ENCODE measurements at places on chromosomes 2 and 18.

- DNase-seq, result no peak
These were observed 23.6 kb downstream of the NEDD4L start for GRCh38 chr18:58067601-58068000.

DNA sequence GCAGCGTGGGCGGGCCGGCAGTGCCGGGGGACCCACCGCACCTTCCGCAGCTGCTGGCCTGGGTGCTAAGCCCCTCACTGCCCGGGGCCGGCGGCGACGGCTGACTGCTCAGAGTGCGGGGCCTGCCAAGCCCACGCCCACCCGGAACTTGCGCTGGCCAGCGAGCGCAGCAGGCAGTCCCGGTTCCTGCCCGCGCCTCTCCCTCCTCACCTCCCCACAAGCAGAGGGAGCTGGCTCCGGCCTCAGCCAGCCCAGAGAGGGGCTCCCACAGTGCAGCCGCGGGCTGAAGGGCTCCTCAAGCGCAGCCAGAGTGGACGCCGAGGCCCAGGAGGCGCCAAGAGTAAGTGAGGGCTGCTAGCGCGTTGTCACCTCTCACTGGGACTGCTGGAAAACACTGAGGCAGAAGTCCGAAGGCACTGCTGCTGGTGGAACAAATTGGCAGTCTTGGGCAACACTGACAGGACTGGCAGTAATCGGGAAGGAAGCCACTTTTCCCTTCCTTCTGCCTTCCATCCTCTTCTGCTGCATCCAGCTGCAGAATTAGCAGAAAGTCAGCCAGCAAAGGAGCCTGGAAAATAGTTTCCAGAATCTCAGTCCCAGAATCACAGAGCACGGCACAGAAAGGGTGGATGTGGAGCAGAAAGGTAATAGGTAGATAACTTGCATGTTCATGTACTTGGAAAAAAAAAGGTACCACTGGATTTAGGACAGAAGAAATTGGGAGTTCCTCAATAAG is 179.4 kb upstream of the FN1 start:
- no peak for DNase-seq

DNA sequence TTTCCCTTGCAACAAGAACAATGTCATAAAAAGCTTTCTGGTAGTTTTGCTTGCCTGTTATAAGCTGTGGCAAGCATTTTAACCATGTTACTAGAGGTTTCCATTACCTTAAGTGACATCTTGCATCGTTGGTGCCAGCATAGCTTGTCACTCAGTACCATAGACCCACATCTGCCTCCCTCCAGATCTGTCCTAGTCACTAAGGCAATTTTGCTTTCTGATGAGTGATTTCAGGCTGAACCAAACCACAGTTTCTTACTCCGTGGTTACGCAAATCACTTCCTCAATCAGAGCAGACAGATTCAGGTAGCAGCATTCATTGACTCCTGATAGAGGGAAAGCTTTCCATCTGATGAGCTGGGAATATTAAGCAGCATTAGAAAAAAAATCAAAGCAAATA is 1057.5 kb upstream of the FAM98A start:
- no peak for DNase-seq

DNA sequence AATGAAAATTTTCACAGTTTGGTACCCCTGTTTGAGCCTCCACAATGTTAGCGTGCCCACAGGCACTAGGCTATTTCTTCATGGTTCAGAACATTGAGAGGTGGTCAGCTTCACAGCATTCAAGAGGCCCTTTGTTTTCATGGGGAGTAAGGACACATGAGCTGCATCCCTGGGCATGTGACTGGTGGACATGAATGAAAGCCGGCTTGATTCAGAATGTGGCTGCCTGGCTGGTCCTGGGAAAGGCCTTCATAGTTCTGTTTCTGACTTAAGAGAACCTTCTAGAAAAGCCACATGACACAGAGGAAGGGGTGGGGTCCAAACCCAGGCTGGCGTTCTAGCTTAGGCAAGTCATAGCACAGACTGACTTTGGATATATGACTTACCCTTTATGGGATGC is 420.6 kb downstream of the CMPK2 start:
- DNase-seq, result no peak

DNA sequence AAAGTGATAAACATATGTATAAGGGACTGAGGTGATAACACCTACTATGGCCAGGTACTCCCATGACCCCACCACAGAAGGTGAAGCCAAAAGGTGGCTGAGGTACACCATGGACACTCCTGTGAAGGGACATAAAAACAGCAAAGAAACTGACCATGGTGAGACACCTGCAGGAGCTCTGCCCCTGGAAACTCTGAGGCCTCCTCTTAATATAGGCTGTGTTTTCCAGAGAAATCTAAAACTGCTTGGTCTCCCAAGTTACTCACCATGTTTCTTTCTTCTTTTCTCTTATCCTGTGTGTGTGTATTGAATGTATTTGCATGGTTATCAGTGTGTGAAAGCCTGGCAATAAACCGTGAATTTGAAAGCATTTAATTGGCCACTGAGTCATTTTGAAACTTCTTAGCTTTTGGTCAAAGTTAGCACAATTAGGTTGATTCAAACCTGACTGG is 739.3 kb upstream of the GCFC2 start:
- DNase-seq, result no peak

DNA sequence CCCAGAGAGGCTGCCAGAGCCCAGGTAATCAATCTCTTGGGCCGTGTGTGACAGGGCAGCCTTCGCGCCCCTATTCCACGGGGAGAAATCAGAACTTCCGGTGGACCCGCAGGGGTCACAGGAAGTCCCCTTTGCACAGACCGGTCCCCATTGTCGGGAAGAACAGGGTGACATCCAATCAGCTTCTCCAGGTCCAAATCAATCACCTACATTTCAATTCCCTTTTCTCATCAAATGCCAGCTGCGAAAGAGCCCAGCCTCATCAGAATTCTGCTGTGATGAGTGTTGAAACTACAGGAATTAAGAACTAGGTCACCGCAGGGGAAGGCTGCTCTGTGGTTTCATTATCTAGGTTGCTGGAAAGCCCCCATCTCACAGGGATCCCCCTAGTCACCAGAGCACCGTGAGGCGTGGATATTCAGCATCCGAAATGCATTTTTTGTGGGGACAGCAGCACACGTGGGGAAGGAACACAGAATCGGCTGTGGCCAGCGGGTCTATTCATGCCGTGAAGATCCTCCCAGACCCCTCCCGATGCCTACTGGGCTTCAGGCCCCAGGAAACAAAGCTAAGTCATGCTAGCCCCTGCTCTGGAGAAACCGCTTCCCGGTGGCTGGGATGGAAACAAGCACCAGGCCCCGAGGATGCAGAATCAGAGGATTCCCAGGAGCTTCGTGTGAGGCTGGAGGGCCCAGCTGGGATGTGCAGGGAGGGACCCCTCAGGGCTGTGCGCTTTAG is 193.7 kb upstream of the ID2 start:
- DNase-seq, result peak; percentile 85

DNA sequence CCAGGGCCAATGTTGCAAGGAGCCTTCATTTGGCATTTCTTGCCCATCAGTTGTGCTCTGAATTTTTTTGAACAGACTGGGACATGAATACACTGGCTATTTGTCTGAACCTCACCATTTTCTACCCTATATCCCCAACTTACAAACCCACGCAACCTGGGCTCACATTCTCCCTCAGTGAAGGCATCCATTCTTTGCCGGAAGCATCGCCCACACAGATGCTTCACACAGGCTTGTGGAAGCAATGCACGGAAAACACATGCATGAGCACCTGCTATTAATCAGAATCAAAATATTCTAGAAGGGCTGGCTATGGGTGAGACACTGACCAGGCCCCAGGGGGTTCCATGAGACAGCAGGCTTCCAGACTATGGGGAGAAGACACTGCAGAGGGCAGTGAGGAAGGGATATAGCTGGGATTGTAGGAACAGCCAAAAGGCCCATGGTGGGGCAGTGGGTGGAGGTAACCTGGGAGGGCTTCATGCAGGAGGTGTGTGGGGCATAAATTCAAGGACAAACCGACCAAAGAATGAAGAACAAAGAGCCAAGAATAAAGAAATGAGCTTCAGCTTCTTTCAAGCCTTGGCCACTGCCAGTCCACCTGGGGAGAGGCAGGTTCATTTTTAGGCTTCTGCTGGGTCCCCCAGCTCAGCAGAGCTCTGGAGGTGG is 261.5 kb downstream of the CELF4 start:
- DNase-seq, result no peak

- DNase-seq, result no peak
These were observed 29.3 kb upstream of the EPHA4 start for GRCh38 chr2:221601376-221601775.

- DNase-seq, result no peak
These were observed 130.3 kb upstream of the GLI2 start for GRCh38 chr2:120605231-120605935.

GRCh38 chr18:13313006-13313686 is 94.6 kb downstream of the LDLRAD4 start:
- DNase-seq, result peak; percentile 26

- no peak for DNase-seq
These were observed 48.9 kb upstream of the CNTNAP5 start for GRCh38 chr2:123976054-123976648.

GRCh38 chr2:70558195-70558808 is 4.7 kb upstream of the TGFA start:
- no peak for DNase-seq

DNA sequence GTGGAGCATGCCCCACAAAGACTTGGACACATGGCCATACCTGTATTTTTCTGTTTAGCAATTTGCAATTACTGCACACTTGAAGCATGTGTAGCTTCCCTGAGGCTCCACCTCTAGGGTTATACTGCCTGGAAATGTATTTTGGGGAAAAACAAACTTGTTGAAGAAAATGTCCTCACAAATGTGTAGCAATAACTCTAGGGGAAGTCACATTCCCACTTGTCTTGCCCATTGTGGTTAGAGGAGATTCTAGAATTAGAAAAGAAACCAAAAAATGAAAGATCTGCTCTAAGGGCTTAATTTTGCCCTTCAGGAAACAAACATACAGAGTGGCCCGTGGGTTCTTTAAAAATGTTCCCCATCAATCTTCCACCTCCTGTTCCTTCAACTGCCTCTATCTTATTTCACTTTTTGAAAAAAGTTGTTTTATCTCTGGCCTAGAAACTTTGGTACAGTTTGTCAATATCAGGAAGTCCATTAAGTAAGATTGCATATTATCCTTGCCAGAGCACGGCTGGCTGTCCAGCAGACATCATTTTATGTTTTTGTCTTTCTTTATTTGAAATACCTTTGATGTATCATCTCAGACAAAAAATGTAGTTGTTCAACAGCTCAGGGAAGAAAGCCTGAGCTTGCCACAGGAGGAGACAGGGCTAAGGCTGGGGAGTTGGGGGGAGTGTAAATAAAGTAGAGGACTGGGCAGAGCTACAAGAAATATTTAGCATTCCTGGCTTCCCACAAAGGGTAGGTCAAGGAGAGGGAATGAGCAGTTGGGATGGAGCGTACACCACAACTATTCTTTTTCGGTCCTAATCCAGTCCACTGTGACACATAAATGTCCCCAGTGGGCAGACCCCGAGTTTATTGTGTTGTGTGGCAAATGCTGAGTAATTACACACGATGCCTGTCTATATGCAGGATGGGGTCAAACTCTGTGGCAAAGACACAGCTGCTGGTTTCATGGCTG is 96.8 kb upstream of the CDC42EP3 start:
- no peak for DNase-seq

GRCh38 chr2:158796652-158797051 is 1.5 kb downstream of the DAPL1 start:
- DNase-seq, result no peak

- no peak for DNase-seq
These were observed 183.8 kb downstream of the MYT1L start for GRCh38 chr2:2146969-2147900.

GRCh38 chr2:23662941-23663920 is 263.7 kb downstream of the ATAD2B start:
- no peak for DNase-seq

DNA sequence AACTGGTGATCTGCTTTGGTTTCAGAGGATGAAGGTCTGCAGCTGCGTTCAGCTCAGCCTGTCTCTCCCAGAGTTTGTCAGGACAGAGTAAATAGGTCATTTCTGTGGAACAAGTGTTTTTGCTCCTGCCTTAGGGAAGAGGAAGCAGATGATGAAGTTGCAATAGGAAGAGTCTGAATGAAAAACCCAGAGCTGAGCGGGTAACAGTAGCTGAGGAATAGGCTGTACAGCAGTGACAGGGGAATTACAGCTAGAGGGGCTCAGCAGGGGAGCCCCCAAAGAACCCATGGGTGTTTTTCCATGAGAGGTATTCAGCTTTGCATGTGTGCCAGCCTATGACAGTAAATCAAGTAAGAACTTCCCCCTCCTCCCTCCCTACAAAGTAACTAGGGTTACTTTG is 10.3 kb upstream of the CYBRD1 start:
- DNase-seq, result no peak

DNA sequence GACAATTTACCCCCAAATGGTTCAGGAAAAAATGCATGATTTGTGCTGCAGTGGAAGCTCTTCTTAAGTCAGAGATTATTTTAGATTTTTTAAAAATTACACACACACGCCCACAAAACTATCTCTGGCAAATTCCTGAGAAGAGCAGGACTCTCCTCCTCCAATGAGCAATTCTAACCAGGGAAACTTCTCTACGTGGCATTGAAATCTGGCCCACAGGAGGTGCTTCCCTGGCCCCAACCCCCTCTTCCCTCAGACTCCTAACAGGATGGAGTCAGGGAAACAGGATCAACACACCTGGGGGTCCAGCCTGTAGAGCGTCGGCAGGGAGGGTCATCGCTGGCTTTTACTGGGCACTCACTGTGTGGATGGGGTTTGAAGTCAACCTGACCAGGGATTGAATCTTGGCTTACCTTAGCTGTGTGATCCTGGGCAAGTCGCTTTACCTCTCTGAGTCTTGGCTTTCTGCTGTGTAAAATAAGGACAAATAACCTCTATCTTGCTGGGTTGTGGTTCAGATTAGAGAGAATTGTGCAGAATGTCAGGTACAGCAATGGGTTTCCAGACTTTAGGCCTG is 65.4 kb upstream of the ASAP2 start:
- no peak for DNase-seq

GRCh38 chr2:218781691-218782527 is at the start of gene CYP27A1:
Gene CYP27A1, plus strand, starts transcription at chr2:218782147. Its CDS starts 36 bp downstream, at chr2:218782183.
- DNase-seq, result no peak

DNA sequence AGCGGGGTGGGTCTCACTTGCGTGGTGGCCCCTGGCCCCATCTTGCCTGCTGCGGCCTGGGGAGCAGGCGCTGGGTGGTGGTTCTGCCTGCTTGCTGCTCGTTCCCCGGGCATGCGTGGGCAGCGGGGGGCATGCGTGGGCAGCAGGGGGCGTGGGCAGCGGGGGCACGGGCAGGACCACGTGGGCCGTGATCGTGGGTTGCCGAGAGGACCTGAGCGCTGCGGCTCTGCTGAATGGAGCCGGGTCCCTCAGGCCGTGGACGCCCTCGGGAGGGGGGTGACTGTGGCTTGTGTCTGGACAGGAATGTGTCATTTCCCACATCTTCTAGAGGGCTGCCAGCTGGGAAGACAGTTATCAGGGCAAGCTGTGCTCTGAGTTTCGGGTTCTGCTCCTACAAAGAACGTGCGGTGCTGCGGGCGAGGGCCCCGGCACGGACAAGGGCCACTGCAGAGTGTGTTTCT is 8.3 kb upstream of the GAL3ST2 start:
- no peak for DNase-seq

GRCh38 chr18:61551586-61551985 is 218.4 kb downstream of the CDH20 start:
- DNase-seq, result no peak

Measured in CD4-positive, alpha-beta T cell treated with Interleukin-1 beta for 1 hour (primary cell).